ENCODE measurements at places on chromosomes 2 and 18.

GRCh38 chr2:953408-953807 is 2.8 kb downstream of the SNTG2 start:
- DNase-seq, result no peak

GRCh38 chr2:68564426-68564825 is 79.0 kb upstream of the PROKR1 start:
- DNase-seq, result no peak

DNA sequence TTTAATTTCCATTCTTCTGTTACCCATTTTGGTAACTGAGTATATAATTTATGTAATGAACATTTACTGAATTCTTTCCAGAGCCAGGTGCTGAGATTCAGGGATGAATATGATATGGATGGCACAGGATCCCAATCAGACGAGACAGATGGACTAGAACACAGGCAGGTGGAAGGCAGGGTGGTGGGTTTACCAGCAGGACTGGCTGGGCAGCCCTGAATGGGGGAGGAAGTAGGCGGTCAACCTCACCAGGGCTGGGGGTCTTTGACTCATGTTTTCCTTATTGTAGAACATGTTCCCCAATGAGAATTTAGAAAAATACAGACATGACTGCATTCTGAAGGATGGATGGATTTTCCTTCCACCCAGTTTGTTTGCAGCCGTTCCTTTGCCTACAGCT is 80.3 kb downstream of the CIB4 start:
- DNase-seq, result no peak

DNA sequence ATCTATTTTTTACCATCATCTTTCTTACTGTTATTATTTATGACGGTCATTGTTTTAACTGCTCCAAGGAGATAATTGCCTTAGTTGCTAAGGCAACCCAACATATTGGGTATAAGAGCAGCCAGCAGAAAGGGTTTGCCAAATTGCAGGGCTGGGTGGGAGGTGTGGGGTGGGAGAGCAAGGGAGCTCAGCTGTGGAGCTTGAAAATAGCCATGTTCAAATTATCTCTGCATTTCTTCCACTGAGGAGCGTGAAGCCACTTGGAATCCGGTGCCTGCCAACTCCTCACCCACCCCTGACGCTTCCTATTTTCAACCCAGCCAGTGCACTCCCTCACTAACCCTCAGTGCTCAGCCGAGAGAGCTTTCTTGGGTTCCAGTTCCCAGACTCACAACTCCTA is 60.8 kb downstream of the SETBP1 start:
- no peak for DNase-seq

DNA sequence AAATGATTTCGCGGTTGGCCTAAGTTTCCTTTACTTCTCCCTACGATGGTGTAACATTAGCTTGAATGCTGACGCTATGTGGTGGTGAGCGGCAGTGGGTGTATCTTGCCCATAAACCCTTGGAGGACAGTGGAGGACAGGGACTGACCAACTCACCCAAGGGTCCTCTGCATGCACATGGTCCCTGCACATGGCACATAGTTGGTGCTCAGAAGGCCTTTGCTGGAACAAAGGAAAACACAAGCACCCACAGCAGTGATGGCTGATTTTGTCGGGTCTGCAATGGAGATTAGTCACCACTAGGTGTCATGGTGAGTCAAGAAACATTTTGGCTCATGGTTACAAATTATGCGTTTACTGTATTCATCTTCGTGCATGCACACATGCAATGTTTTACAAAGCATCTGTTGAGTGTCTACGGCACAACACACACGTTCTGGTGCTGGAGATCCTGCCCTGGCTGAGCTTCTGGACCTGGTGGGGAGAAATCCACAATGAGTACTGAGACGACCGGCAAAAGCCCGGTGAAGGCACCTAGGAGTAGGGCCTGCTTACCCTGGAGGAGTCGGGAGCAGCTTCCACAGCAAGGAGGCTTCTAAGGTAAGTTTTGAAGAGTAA is 44.0 kb downstream of the PDCL3 start:
- DNase-seq, result peak; percentile 63

- DNase-seq, result no peak
Measured at GRCh38 chr18:48608581-48608980, 69.8 kb downstream of the CTIF start.

DNA sequence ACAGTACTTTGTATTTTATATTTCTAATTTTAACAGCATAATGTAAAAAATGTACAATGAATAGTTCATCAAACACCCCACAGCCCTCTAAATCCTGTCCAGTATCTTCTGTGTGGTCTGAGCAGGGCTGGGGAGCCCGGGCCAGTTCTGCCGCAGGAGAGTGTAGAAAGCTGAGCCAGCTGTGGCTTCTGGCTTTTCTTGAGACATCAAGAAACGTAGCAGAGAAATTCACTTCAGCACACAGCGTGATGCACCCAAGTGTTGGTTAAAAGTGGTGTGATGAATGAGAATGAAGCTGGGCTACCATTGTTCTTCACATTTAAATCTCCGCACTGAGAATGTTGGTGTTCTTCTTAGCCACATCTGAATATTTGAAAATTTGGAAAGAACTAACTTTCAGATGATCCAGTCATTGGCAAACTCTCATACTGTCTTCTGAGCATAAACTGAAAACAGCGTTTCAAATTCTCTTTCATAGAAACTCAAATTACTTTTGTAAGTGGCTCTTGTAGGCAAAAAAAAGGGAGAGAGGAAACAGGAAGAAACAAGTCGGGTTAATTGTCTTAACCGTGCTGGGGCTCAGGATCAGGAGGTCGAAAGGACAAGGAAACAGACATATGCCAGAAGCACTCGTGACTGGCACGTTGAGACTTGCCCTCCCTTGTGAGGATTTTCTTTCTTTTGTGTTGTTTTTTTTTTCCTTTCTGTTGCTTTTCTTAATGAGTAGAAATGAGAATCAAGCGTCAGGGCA is 23.4 kb upstream of the TMEM87B start:
- DNase-seq, result no peak

GRCh38 chr18:30265190-30265589 is 777.4 kb downstream of the DSC3 start:
- no peak for DNase-seq

GRCh38 chr2:3594493-3595281 is at the start of gene COLEC11:
Gene COLEC11 (plus strand): TSS chr2:3595112. CDS start chr2:3604341, 9,229 bp downstream.
- no peak for DNase-seq

DNA sequence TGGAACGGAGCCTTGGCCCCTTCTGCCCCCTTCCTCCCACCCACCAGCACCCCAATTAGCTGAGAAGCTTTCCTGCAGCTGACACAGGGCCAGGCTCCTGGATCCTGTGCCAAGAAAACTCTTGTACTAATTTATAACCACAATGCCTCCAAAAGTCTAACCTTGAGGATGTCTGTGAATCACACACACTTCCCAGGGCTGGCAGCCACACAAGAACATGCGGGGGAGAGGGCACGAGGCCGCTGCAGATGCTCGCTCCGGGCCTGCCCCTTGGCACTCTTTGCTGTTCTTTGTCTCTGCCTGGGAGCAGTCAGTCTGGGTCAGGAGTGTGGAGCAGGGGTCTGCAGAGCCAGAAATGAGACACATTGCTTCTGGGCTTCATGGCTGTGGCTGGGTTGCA is 62.7 kb upstream of the KIF5C start:
- DNase-seq, result no peak

DNA sequence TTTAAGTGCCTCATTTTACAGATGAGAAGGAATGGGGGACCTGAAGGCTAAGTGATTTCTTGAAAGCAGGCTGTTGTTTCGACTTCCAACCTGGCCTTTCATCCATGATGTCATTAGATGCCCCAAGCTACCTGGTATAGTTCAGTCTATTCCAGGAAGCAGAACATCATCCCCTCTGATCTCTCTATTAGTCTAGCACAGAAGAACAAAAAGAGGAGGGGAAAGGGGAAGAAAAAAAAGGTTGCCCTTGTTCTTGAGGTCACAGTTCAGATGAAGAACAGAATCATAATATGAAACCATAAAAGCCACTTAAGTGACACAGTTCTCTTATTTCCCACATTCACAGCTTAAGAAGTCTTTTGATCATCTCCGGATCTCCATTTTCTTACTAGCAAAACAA is 386.2 kb upstream of the HNRNPA3 start:
- DNase-seq, result no peak

DNA sequence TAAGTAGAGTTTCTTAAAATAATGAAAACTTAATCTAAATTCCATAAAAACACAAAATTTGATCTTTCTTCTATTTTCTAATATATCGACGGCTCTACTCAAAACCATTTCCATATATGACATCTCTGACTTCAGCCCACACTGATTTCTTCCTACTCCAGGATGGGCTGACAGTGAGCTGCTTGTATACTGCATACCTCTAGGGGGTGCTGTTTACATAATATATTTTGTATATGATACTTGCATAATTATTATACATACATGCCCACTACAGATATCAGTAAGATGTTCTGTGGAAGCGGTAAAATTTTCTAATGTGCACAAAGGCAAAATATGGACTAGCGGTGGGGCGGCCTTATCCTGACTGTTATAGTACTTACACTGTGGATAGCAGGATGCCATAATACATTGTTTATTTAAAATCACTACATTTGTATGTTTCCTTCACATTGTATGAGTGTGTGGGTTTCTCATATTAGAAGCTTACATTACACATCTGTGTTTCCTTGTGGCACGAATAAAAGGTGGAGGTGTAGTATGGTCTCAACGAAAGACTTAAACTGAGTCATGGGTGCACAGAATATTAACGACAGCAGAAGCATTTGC is 66.1 kb upstream of the NXPH2 start:
- DNase-seq, result peak; percentile 13

DNA sequence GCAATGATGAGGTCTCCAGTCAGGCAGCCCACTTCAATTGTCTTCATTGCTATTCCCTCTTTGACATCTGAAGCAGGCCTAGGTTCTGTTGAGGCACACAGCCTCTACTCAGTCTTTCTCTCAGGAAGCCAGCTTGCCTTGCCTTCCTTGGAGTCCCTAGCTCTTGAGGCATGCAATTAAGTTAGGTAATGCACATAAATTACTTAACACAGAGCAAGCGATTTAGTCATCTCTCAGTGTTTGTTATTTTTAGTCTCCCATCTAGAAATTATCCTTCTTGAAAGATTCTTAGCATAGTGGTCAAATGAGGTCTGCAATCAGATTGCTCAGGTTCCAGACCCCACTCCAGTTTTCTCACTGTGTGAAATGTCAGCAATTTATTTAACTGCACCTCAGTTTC is 32.0 kb downstream of the SULT1C4 start:
- no peak for DNase-seq

DNA sequence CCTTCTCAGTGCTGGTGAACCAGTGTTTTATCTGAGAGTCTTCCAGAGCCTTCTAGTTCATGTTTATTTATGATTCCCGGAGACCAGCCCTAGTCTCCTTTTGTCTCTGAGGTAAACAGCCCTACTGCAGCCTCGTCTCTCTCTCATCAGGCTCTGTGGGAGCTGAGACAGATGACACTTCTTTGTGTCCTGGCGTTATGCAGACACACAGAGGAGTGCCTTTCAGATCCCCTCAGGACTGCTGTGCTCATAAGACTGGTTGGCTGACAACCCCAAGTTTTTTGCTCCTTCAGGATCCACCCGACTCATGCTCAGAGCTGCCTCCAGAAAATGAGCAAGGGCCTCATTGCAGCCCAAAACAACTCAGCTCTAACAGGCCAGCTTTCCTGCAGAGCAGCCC is 523.8 kb upstream of the SPHKAP start:
- DNase-seq, result no peak

GRCh38 chr2:217193431-217194340 is 333.8 kb upstream of the TNP1 start:
- DNase-seq, result no peak

- DNase-seq, result peak; percentile 18
Measured at GRCh38 chr2:71299507-71299906, 32.1 kb upstream of the ZNF638 start.

DNA sequence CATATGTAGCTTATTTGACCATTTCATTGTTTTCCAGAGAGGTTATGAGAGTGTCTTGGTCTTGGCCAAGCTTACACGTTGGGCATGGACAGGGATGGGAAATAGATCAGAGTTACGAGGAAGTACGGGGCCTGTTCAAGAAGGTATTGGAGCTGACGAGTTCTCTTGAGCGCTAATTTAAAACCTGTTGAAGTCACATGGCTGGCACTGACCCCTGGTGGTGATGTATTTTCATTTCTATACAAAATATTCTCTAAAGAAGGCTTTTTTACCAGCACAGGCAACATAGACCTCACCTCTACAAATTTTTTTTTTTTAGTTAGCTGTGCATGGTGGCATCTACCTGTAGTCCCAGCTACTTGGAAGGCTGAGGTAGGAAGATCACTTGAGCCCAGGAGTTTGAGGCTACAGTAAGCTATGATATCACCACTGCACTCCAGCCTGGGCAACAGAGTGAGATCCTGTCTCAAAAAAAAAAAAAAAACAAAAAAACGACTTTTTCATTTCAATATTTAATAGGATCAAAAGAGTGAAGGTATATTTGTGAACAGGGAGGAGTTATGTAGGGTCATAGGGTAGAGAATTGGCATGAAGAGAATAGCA is 19.6 kb downstream of the UGP2 start:
- no peak for DNase-seq

- DNase-seq, result no peak
Measured at GRCh38 chr2:104856973-104857261, 3.0 kb downstream of the POU3F3 start.

DNA sequence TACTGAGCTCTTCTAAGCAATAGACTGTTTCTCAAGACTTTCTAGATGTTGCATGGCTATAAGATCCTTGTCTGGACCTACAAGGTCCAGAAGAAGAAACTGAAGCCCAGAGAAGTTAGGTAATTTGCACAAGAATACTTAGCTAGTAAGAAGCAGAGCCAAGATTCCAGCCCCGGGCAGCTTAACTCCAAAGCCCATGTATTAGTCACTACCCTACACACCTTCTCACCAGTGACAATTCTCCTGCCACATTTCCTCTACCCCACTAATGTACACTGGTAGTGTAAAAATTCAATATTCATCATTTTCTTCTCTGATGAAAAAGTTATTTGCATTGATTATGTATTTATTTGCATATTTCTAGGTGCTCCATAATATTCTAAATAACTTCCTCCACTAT is 95.5 kb upstream of the CREB1 start:
- DNase-seq, result no peak

DNA sequence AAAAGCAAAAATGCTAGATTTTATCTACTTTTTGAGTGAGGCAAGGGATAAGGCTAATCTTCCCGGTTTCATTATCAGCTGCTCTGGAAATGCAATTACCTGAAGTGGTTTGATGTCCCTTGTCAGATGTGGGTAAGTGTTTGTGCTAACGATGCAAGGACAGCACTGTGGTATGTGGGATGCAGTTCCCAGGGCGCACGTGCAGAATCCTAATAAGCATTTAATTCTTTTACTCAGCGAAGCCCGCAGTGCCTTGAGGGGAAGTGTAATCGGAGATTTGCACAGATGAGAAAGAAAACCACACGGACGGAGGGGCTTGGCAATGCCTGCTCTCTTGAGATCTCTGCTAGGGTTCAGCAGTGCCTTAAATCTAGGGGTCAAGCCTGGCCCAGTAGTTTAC is 108.5 kb upstream of the LYPD6 start:
- no peak for DNase-seq

GRCh38 chr2:26555246-26556133 is 77.6 kb upstream of the OTOF start:
- DNase-seq, result no peak

- no peak for DNase-seq
Measured at GRCh38 chr2:67854103-67854743, 208.6 kb downstream of the C1D start.

Measured in HS-5 (cell line).